Esophagus squamous epithelium (tissue), 5 donors: ENCODE measurements at places on chromosomes 13 and 19.

- DNase-seq, result no peak
Measured at GRCh38 chr13:41674246-41674645, 216.9 kb downstream of the RGCC start.

- DNase-seq, result no peak
Measured at GRCh38 chr19:5914946-5915781, 1.1 kb downstream of the CAPS start.

DNA sequence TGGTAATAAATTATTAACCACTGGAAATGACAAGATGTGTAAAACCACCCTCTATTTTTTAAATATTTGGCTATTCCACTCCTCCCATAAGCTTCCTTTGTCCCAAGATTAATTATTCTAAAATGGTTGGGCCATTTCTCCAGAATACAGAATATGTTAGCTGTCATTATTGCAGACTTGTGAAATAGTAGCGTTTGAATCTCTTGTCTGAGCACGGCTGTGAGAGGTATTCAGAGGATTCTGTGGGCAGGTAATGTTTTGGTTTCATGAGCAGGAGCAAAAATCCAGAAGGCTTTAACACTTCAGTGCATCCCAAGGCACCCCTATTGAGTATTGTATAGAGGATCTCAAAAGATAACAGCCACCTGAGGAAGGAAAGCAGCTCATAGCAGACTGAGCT lies 256.0 kb downstream of the UQCRFS1 start:
- DNase-seq, result no peak

- no peak for DNase-seq
Measured at GRCh38 chr13:43094901-43095300, 71.5 kb downstream of the DNAJC15 start.
